ENCODE measurements at places on chromosomes 16 and 17. TPM values are rescaled to one million over a fixed set of nuclear protein-coding genes. Genes with fewer than 3 reads are reported as not detected.

FLCN gene
- polyA plus RNA-seq, result 3.8 TPM

C1QL1 gene
- not detected for polyA plus RNA-seq

EXOC3L1 gene
- not detected for polyA plus RNA-seq

PIK3R5 gene
- polyA plus RNA-seq, result 71.6 TPM

FGF11 gene
- 0.12 TPM for polyA plus RNA-seq

KRTAP9-7 gene
- not detected for polyA plus RNA-seq

CDRT15 gene
- not detected for polyA plus RNA-seq

GRIN2C gene
- polyA plus RNA-seq, result not detected

TAF1C gene
- polyA plus RNA-seq, result 6.4 TPM

DRC3 gene
- not detected for polyA plus RNA-seq

FA2H gene
- polyA plus RNA-seq, result not detected

C17orf78 gene
- not detected for polyA plus RNA-seq

KRTAP4-5 gene
- polyA plus RNA-seq, result not detected

PRSS8 gene
- polyA plus RNA-seq, result not detected

CDH3 gene
- polyA plus RNA-seq, result 0.14 TPM

SUZ12 gene
- polyA plus RNA-seq, result 19.4 TPM

RRAD gene
- polyA plus RNA-seq, result not detected

KIF18B gene
- polyA plus RNA-seq, result 0.10 TPM

PRSS33 gene
- polyA plus RNA-seq, result not detected

COG7 gene
- 13.9 TPM for polyA plus RNA-seq

MPP3 gene
- not detected for polyA plus RNA-seq

CDH13 gene
- polyA plus RNA-seq, result not detected

RNF222 gene
- polyA plus RNA-seq, result 0.18 TPM

HSPB9 gene
- polyA plus RNA-seq, result not detected

HSF4 gene
- not detected for polyA plus RNA-seq

CAPNS2 gene
- not detected for polyA plus RNA-seq

MYO15B gene
- 1.6 TPM for polyA plus RNA-seq

PLK1 gene
- polyA plus RNA-seq, result 0.41 TPM

NHERF1 gene
- polyA plus RNA-seq, result 674 TPM

MYO18A gene
- 39.7 TPM for polyA plus RNA-seq

ASPA gene
- polyA plus RNA-seq, result not detected

OR4D1 gene
- 1.7 TPM for polyA plus RNA-seq

OR1F1 gene
- polyA plus RNA-seq, result not detected

PRSS53 gene
- polyA plus RNA-seq, result 0.59 TPM

KRTAP3-2 gene
- not detected for polyA plus RNA-seq

C16orf89 gene
- polyA plus RNA-seq, result not detected

NLGN2 gene
- 0.06 TPM for polyA plus RNA-seq

CCL4L2 gene
- 4.9 TPM for polyA plus RNA-seq

C1QTNF1 gene
- polyA plus RNA-seq, result not detected

UBALD1 gene
- polyA plus RNA-seq, result 4.9 TPM

CCL4 gene
- 161 TPM for polyA plus RNA-seq

BEAN1 gene
- polyA plus RNA-seq, result 0.09 TPM

KRTAP9-4 gene
- not detected for polyA plus RNA-seq

MT1E gene
- 40.4 TPM for polyA plus RNA-seq

CHD9 gene
- 57.4 TPM for polyA plus RNA-seq

STH gene
- not detected for polyA plus RNA-seq

STRADA gene
- polyA plus RNA-seq, result 22.8 TPM

NEK8 gene
- 2.5 TPM for polyA plus RNA-seq

C16orf54 gene
- polyA plus RNA-seq, result 45.0 TPM

TPSB2 gene
- not detected for polyA plus RNA-seq

CACNG5 gene
- not detected for polyA plus RNA-seq

ADAD2 gene
- polyA plus RNA-seq, result not detected

All from CD8-positive, alpha-beta memory T cell (primary cell).